ENCODE measurements at places on chromosomes 5 and 9.

- no peak for DNase-seq
Measured at GRCh38 chr5:10272053-10272874, 22.2 kb downstream of the CCT5 start.

DNA sequence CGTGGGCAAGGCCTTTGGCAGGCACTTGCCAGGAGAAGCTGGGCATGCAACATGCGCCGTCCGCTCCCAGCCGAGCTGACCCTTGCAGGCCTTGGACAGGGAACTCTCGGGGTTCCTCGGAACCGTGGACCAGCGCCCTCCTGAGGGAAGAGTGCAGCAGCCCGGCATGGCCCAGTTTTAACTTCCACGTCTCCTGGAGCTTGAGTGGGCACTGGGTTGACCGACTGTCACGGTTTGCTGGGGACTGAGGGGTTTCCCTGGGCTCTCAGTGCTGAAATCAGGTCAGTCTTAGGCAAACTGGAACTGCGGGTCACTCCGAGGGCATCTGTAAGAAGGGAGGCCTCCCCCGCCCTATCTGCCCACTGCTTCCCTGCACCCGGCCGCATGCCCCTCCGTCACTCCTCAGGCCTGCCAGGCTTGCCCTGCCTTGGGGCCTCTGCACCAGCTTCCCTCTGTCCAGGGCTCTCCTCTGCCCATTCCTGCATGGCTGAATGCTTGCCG, 87.0 kb upstream of the PHYKPL start:
- no peak for DNase-seq

GRCh38 chr9:93818827-93819472, 136.2 kb downstream of the BARX1 start:
- DNase-seq = no peak

GRCh38 chr5:65305913-65306312, 175.8 kb downstream of the ADAMTS6 start:
- no peak for DNase-seq

DNA sequence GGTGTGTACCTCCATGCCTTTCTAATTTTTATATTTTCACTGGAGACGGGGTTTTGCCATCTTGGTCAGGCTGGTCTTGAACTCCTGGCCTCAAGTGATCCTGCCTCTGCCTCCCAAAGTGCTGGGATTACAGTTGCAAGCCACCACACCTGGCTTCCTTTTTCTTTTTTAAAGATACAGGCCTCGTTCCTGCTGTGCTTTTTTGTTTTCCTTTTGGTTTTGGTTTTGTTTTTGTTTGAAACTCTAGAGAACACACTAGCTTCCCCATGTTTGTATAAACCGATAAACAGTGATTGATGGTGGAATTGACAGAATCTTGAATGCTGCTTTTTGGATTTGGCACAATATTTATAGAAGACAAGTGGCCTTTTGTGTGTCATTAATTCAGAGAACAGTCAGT, 1603.4 kb downstream of the MAT2B start:
- DNase-seq = no peak

GRCh38 chr9:18721995-18722310, 248.0 kb downstream of the ADAMTSL1 start:
- no peak for DNase-seq
